ENCODE measurements at places on chromosomes 6 and 20.

DNA sequence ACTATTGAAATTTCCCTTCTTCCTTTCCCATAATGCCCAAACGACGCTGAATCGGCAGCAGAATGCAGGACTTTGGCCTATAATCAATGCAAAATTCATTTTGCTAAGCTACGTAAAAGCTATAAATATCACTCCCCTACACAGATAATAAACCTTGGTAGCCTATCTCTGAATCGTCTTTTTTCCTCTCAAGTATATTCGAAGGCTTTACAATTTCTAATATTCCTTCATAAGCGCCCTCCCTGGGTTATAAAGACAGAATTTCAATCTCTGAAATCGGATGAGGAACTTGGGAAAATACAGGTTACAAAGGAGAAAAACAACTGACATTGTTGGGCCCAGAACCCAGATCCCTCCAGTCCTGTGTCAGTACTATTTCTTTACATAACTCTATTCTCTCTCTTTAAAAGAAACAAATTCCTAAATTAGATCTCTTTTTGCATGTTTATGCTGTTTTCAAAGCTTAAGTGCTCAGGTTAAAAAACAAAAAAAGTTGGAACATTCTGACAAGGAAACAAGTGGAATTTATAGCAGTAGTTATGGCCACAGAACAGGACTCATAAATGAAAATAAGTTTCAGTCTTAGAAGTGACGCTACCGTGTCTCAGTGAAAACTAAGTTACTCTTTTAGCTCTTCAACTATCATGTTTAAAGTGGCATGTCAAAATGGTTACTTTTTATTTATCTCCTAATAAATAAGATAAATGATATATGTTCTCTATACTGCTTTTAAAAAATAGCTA is 84.5 kb downstream of the SESN1 start:
- no peak for DNase-seq

GRCh38 chr20:40689100-40689942 is at the start of gene MAFB:
Gene MAFB (minus strand): TSS chr20:40689236. CDS start chr20:40688850, 386 bp downstream.
- peak; percentile 94 for DNase-seq

DNA sequence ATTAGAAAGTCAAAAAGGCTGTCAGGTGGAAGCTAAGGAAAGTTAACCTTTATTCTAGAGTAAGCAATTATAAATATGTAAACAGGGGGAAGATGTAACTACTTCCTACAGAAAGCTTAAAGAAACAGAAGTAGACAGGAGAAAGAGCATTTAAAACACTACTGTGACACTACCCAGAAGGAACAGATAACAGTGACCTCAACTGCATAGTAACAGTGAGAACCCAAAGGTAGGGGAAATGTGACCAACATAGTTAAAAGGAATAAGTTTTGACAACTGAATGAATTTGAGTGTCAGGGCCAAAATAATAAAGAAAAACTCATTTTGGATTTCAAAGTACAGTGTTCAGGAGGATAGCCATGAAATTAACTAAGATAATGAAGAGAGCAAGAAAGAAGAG is 43.5 kb downstream of the IBTK start:
- DNase-seq, result no peak

DNA sequence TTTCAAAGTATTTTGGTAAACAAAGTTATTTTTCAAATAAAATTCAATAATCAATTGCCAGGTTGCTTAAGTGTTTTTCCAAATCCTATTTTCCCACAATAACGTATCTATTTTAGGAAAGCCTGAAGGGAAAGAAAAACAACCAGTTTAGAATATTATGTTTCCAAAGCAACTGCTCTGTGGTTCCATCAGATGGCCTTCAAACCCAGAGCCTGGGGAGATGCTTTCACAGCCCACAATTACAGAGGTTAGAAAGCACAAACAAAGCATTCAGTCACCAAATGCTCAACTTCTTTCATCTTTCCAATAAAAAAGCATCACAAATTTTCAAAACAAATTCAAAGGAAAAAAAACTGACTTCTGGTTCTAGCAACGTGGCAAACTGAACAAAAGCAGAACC is 66.0 kb downstream of the ELOVL5 start:
- DNase-seq, result no peak

GRCh38 chr6:8683204-8683603 is 247.9 kb upstream of the SLC35B3 start:
- DNase-seq, result no peak

DNA sequence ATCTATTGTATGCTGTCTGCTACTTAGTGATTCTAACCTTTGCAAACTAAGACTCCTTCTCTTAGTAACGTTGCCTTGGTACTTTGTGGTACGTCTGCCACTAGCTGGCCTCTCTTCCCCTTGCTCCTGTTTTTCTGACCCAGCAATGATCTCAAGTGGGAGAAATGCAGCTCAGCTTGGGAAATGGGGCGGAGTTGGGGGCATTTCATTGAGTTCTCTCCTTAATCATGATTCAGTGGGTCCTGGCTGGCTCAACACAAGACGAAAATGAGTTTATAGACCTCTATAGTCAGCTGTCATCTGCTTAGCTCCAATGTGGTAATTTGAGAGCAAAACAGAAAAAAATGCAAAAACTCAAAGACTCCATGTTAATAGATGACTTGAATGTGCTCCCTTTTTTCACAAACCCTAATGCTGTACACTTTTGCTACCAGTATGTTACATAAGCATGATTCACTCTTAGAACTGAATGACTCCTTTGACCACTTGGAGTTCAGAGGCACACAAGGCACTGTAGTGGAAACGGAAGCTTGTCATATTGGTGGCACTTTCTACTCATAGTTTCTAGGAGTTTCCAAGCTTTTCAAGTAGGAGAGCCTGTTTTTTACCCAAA is 55.3 kb upstream of the SOX4 start:
- no peak for DNase-seq

GRCh38 chr6:75492386-75493153 is 1.0 kb downstream of the FILIP1 start:
- no peak for DNase-seq

DNA sequence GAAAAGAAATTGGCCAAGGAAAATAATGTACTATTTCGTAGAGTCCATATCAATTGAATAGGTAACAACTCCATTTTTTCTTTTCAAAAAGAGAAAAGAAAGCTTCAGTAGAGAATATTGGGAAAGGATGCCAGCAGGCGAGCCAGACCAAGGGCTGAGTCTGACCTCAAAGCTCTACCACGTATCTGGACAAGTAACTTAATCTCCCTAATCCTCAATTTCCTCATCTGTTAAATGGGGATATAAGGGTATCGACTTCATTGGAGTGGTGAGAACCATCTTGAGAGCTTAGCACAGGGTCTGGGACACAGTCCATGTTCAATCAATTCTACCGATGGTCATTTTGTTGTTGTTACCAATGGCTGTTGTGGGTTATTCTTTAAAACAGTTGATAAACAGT is 63.2 kb upstream of the TBC1D7 start:
- DNase-seq, result no peak

DNA sequence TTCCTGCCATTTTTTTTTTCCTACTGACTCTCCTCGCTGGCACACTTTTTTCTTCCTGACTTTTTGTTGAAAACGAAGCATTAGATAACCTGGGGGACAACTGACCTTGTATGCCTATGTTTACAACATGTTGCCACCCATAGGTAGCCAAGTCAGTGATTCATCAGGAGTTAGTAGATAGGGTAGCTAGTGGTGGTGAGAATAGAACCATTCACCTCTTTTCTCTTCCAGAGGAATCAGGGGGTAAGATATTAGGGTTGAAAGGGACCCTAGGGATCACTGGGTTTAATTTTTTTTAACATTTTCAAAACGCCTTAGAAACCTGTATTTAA is 427.9 kb upstream of the FLRT3 start:
- no peak for DNase-seq

- no peak for DNase-seq
Measured at GRCh38 chr6:83472767-83473166, 39.6 kb upstream of the PRSS35 start.

DNA sequence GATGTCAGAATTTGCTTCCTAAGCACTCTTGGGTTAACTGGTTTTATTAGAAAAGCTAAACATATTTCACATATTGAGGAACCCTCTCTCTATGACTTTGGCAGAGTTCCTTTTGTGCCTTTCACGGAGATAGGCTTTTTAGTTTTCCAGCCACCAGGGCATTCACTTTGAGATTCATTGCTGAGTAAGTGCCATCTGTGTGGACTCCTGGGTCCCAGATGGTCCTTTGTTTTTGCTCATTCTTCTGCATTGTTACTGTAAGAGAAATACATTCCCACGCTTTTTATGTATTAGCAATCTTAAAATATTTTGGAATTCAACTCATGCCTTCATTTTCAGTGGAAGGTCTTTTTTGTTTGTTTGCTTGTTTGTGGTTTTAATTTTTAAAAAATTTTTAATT is 76.3 kb upstream of the PHACTR2 start:
- DNase-seq, result no peak

DNA sequence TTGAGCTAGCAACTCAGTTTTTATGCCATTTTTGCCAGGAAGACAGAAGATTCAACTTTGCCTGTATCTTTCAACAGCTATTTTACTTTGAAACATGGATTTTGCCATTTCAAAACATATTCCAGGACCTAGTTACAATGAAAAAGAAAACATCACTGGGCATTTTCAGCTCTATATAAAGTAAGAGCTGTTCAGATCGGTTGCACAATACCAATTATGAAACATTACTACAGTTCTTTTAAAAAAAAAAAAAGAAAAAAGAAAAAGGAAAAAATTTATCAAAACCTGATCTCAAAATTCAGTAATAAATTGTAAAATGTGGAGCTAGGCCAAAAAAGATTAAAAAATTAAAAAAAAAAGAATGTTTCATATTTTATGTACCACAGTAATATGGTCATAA is 15.6 kb downstream of the BCLAF1 start:
- no peak for DNase-seq

GRCh38 chr20:1001911-1002681 is at the start of gene RSPO4:
Gene RSPO4 (minus strand): TSS chr20:1002311. CDS start chr20:1002164, 147 bp downstream.
- no peak for DNase-seq

DNA sequence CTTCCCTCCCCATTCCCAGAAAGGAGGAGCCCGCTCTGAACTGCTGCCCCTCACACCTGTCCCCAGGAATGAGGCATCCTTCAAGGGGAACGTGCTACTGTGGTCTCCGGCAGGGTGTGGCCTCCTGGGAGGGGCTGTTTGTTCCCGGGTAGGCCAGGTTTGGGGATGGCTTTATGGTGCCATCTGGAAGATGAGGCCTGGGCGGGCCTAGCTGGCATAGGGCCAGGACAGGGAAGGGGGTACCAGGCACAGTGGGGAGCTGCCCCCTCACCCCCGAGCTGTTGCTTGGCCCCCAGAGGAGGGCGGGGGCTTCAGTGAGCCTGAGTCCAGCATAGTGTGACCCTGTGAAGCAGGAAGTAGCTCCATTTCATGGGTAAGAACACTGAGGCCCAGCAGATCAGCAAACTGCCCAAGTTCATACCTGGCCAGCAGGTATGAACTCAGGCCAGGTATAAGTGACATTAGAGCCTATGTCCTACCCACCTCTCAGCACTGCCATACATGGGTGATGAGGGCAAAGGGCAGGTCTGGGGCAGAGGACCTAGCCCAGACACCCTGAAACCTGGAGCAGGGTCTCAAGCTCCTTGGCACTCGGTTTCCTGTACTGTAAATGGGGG is 17.5 kb upstream of the SPDEF start:
- DNase-seq, result no peak
